Right forelimb (tissue), 1 donor: ENCODE measurements at places on chromosomes 1 and 21.

DNA sequence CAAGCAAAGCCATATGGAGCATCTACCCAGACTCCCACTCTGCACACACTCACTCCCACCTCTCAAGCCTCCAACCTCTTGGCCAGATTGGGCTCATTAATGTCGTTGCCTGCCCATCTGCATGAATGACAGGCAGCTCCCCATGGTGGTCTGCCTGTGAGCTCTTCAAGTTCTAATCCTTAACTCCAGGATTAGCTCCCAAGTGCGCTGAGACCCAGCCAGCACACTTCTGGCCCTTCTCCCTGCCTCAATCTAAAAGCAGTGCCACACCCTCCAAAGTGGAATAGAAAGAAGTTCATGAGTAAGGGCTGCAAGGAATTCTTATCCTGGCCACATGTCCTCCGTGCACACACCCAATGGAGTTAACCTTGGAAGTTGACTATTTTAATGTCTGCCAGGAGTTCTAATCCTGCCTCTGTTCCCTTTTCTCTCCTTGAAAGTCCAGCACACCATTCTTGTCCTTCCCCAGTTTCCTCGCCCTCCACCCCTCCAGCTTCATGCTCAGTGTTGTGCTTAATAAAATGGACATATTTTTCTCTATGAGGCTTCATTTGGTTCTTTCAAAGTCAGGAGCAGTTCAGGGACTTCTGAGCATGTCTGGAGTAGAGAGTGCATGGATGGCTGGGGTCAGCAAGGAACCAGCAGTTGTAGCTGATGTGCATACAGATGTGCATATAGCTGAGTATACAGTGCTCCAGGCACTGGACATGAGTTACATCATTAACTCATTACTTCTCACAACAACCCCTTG is 30.1 kb downstream of the CAMK1G start:
- DNase-seq: no peak

DNA sequence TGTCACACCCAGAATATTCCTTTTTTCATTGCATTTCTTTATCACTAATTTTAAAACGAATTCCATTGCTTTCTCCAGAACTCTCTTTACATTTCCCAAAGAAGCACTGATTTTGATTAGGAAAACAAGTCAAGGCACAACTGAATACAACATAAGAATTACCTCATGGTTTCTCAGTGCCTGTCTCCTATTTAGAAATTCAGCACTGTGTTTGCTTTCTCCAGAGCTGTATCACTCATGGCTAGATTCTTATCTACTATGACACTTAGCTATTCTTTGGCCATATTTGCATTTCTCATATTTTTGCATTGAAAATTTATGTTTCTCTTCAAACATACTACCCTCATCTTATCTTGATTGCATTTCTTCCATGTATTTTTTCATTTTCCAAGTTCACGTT is 1402.0 kb downstream of the MRPL39 start:
- no peak for DNase-seq

DNA sequence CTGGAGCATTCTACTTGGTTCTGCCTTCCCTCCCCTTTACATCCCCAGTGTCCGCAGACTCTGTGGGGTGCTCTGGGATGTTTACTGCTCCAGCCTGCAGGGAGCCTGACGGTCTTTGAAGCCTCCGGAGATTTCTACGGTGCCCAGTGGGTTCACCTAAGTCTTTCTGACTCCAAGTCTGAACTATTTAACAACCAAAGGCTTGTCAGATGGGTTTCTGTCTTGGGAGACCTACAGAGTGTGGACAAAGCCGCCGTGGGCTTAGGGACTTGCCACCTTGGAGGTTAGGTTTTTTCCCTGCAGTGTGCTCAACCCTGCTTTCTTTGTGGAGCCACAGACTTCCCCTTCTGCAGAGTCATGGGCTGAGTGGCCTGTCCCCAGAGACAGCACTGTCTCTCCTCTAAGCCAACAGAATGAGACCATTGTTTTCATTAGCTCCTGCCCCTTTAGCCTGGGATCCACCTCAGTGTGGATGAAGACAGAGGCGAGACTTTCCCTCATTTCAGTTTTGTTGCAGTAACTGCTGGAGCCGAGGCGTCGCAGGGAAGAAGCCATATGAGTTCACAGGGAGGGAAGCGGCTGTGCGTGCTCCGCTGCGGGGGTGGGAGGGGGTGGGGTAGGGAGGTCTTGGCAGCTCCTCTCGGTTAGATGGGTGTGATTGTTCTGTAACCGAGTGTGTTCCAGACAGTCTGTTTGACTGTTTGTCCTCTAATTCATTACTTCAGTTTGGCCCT is 120.7 kb downstream of the CNIH3 start:
- peak; percentile 61 for DNase-seq

DNA sequence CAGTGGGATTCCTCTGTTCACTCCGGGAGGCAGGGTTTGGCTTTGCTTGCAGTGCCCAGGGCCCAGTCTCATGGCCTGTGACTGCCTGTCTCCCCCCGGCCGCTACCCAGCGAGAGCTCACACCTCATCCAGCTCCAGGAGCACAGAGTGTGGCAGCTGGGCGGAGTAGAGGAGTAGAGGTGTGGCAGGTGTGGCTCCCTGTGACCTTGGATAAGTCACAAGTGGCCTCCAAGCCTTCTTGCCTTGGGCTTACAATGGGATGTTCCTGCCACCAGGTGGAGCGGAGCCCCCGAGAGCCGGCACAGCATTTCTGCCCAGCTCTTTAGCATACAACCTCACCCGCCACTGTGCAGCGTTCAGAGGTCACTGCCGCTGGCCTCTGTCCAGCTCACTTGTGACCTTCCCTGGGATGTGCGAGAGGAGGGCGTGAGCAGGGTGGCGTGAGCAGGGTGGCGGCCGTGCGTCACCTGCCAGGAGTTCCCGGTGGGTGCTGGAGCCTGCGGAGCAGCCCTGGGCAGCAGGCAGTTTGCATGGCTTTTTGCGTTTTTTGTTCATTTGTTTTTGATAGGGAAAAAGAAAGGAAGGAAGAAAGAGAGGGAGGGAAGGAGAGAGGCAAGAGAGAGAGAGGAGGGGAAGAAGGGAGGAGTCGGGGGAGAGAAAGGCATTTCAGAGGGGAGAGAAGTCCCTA is 42.4 kb downstream of the CRYAA start:
- peak; percentile 42 for DNase-seq

DNA sequence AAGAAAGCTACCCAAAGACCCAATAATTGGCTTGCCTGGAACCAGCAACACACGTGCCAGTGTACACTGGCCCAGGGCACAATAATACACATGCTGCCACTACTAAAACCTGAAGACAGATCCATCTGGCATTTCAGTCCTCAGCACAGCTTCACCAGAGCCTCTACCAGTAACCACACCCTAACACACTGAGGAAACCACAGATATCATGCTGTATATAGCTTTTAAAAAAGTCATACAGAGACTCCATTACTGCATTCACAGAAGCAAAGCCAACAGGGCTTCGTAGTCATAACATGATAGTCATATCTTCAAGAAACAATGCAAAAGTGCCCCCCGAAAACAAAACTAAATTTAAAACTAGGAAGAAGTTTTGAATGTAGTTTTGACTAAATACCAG is 40.6 kb upstream of the NEGR1 start:
- no peak for DNase-seq

- no peak for DNase-seq
Measured at GRCh38 chr1:55035904-55036303, 3.4 kb upstream of the PCSK9 start.

- DNase-seq: no peak
Measured at GRCh38 chr1:229268505-229268904, 2.4 kb upstream of the RAB4A start.

GRCh38 chr1:89114662-89115061 is 11.3 kb downstream of the GBP2 start:
- no peak for DNase-seq

DNA sequence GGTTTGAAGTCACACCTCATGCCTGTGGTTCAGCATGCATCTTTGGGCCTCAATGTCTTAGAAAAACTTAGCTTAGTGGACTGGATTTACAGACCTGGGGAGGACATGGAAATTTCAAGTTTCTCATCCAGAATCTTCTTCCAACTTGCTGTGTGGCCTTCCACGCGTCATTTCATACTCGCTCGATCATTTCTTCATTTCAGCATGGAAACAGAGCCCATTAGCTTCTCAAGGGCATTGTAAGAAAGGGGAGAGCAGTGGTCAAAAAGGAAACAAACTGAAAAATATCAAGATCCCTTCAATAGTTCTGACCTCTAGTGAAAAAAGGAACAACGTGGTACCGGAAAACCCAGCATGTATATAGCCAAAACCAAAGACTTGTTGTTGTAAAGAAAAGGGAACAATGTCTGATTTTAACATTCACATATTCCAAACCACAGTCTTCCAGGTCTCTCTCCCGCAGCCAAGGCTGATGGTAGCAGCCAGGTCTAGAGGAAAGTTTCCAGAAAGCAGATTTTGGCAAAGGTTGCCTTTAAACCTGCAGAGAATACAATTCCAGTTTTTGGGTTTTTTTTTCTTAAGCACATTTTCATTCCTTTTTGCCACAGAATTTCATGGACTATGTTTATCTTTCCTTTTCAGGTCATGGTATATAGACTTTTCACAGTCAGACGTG is 97.0 kb upstream of the CDC42BPA start:
- DNase-seq: peak; percentile 77

DNA sequence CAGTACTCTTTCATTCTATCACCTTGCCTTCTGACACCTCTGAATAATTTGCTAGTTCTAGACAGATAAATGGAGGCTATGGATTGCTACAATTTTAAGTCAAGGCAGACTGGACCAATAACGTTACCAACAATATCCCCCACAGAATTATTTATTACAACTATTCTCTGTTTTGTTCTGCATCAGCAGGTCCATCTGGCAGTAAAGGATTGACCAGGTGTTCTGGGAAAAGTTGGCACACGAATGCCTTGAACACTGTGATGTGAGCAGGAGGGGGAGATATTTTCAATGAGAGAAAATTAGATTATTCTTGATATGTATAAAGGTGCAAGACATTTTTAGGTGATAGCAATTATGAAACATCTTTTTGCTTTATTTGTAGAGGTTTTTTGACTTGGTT is 718.8 kb upstream of the TMPRSS15 start:
- no peak for DNase-seq

DNA sequence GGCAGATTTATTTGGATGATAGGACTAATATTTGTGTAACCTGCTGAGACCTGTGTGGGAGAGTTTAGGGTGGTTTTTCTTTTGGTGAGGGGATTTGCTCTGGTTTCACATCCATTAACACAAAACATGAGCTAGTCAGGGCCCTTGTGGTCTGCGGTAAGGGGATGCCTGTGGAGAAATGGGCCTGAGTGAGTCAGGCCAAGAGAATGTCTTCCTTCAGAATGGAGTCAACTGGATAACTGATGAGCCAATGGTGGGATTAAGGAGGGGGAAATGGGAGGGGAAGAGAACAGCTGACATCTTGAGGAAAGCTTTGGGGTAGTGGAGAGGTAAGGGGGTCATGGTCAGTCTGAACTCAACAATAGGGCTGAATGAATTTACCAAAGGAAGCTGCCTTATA is 13.9 kb downstream of the WNT2B start:
- DNase-seq: no peak

GRCh38 chr1:243495442-243496186 is 239.8 kb downstream of the SDCCAG8 start:
- no peak for DNase-seq

DNA sequence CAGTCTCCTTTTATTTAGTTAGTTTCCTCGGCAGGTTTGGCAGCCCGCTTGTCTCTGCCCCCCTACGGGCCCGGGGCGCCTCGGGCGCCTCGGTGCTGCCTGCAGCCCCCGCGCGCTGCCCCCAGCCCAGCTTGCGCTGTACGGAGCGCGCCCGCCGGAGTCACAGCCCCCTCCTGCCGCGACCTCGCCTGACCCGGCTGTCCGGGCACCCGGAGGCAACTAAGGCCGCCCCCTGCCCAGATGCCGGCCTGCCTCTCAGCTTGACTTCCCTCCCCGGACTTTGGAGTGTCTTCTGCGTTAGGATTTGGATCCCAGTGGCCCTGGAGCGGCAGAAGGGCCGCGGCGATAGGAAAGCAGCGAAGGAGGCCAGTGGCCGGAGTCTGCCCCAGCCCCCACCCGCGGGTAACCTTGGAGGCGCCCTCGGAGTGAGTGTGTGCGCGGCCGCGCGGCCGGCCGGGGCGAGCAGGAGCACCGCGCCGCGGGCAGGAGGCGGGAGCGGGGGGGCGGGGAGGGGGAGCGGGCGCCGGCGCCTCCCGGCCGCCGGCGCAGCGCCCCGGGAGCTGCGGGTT is 7.6 kb downstream of the CDKN2C start:
- DNase-seq: peak; percentile 62

DNA sequence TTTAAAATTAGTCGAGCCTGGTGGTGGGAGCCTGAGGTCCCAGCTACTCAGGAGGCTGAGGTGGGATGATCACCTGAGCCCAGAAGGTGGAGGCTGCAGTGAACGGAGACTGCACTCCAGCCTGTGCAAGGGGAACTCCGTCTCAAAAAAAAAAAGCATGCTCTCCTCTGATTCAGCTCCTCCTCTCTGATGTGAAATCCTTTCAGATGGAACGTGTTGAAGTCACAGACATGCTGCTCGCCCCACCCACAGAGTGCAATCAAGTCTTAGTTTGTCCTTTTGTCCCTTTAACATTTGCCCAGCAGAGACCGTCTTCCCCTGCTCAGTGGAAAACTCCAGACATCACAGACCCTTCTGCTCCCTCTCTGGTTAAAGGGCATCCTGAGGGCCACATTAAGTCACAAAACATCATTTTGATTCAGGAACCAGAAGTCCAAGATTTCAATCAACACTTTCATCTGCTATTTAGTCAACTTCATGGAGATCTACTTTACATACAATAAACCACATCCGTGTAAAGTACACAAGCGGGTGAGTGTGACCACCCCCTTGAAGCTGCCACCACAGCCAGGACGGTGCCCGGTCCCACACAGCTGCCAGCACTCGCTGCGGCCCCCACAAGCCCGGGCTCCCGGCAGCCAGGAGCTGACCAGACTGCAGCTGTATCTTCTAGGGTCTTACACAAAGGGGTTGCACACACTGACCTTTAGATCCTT is 18.9 kb upstream of the RNF223 start:
- DNase-seq: no peak

- no peak for DNase-seq
Measured at GRCh38 chr1:71252900-71253299, 172.1 kb upstream of the ZRANB2 start.

DNA sequence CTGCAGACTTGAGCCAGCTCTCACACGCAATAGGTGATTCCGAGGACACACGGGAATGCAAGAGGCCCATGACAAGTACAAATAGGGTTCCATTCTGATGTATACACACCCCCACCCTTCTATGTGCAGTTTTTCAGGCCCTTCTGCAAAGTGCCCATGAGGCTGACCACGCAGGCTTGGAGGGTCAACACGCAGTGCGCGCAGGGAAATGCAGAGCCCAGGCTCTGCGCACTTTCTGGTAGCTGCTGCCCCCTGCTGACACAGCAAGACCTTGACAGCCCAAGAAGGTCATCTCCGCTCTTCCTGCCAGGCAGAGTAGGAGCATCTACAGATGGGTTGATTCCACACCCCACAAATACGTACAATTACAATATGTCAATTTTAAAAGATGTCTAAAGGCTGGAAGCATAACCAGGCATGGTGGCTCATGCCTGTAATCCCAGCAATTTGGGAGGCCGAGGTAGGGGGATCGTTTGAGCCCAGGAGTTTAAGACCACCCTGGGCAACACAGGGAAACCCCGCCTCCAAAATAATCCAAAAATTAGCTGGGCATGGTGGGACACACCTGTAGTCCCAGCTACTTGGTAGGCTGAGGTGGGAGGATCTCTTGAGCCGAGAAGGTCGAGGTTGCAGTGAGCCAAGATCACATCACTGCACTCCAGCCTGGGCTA is 18.5 kb downstream of the SH3BP5L start:
- DNase-seq: no peak

GRCh38 chr1:67609577-67610341 is 75.2 kb upstream of the GADD45A start:
- DNase-seq: no peak

GRCh38 chr1:10578070-10578469 is 103.3 kb downstream of the PEX14 start:
- DNase-seq: no peak

- peak; percentile 88 for DNase-seq
Measured at GRCh38 chr1:223142795-223143536, at the start of gene TLR5. Gene TLR5 (minus strand): TSS chr1:223143248. CDS start chr1:223113031, 30,217 bp downstream.
